ENCODE measurements at places on chromosomes 7 and 10. TPM values are rescaled to one million over a fixed set of nuclear protein-coding genes. Genes with fewer than 3 reads are reported as not detected.
A peak's percentile ranks its signal among the peaks of the same experiment; 100 is the strongest.

GRCh38 chr7:66629222-66630062 lies 761 bp downstream of the KCTD7 start:
- peak overlapping the region; percentile 56 for H3K4me3 ChIP-seq
- peaks cover 9% of the 10 kb centered on the region for H3K4me1 ChIP-seq
- H3K36me3 ChIP-seq: peaks cover 5% of the 10 kb centered on the region
- peak overlapping the region; percentile 88 for H3K27ac ChIP-seq

GRCh38 chr10:70648427-70648826 lies 23.9 kb upstream of the ADAMTS14 start:
- no peak overlapping the region for H3K27ac ChIP-seq
- DNase-seq: peak; percentile 27
- no peaks in the 10 kb centered on the region for H3K27me3 ChIP-seq
- H3K4me1 ChIP-seq: peaks cover 16% of the 10 kb centered on the region
- H3K36me3 ChIP-seq: no peaks in the 10 kb centered on the region

DNA sequence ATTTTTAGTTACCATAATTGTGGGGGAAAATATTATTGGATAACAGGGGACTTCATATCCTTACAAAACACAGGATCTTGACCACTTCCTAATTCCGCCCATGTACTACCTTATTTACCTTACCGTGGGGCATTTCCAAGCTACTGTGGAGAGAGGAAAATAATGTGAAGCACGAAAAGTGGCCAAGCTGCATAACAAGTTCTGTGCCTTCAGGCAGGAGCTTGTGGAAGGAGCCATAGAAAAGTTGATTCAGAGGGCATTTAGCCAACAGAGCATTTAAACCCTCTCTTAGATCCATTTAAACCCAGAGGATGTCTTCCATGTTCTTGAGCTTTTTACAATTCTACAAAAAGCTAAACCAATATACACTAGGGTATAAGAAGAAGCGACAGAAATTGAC lies 41.6 kb downstream of the DNAJB9 start:
- H3K27ac ChIP-seq: no peak overlapping the region
- peaks cover 2% of the 10 kb centered on the region for H3K27me3 ChIP-seq
- H3K4me1 ChIP-seq: no peaks in the 10 kb centered on the region
- DNase-seq: no peak

DNA sequence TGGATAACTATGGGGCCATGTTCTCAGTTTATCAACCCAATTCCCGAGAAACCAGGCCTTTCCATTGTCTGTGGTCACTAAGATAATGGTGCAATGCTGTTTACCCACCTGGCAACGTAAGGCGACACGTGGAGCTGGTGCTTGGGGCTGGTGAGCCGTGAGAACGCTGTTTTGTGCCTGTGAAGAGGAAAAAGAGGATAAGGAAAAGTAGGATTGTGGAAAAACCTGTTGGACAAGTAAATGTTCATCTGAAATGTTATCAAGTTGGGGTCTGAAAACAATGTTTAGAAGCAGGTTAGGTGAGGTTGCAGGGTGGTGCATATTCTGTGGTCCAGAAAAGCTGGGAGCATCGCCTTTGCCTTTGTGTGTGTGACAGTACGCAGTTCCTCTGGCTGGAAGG lies 88.5 kb downstream of the PPP1R17 start:
- H3K27me3 ChIP-seq: no peaks in the 10 kb centered on the region
- no peak overlapping the region for H3K27ac ChIP-seq
- DNase-seq: no peak
- no peaks in the 10 kb centered on the region for H3K36me3 ChIP-seq
- no peak overlapping the region for H3K4me3 ChIP-seq

- H3K4me1 ChIP-seq: no peaks in the 10 kb centered on the region
- H3K27me3 ChIP-seq: no peaks in the 10 kb centered on the region
- no peaks in the 10 kb centered on the region for H3K36me3 ChIP-seq
- no peak overlapping the region for H3K27ac ChIP-seq
- DNase-seq: no peak
- H3K4me3 ChIP-seq: no peak overlapping the region
Measured at GRCh38 chr7:133258174-133258573, 5.3 kb downstream of the EXOC4 start.

DNA sequence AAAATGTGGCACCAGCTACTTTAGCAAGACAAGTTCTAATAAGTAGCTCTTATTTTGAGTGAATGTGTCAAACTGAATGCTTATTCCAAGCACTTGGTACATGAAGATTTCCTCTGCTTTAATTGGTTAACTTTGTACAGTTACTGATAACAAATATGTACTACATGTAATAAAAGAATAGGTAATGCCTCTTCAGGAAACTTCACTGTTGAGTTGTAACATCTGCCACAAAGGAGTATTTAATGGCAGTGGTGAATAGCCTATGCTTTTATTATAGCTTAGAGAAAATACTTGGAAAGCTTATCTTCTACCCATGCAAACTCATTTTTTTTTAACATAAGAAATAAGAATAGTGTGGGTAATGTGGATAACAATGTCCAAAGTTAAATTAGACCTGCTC lies 82.6 kb downstream of the CYP51A1 start:
- DNase-seq: no peak
- H3K36me3 ChIP-seq: peaks cover 12% of the 10 kb centered on the region
- no peaks in the 10 kb centered on the region for H3K27me3 ChIP-seq
- H3K27ac ChIP-seq: no peak overlapping the region

- no peaks in the 10 kb centered on the region for H3K36me3 ChIP-seq
- H3K27ac ChIP-seq: peak overlapping the region; percentile 69
- H3K27me3 ChIP-seq: no peaks in the 10 kb centered on the region
- peaks cover 13% of the 10 kb centered on the region for H3K4me1 ChIP-seq
- DNase-seq: peak; percentile 41
Measured at GRCh38 chr7:43905956-43906330, 453 bp downstream of the URGCP start.

The HOXA5 gene
- not detected for total RNA-seq

Measured in astrocyte (in vitro differentiated cells and primary cell).